ENCODE measurements at places on chromosomes 3 and 15. TPM values are rescaled to one million over a fixed set of nuclear protein-coding genes. Genes with fewer than 3 reads are reported as not detected.

NRROS gene
- 4.9 TPM for polyA plus RNA-seq

SLC9C1 gene
- 0.17 TPM for polyA plus RNA-seq

TEX264 gene
- polyA plus RNA-seq, result 21.5 TPM

SPTBN5 gene
- polyA plus RNA-seq, result 3.9 TPM

SEMA3F gene
- 9.5 TPM for polyA plus RNA-seq

CCDC191 gene
- polyA plus RNA-seq, result 4.4 TPM

ASTE1 gene
- polyA plus RNA-seq, result 8.5 TPM

TGM4 gene
- polyA plus RNA-seq, result not detected

LMOD3 gene
- 165 TPM for polyA plus RNA-seq

BDH1 gene
- 3.3 TPM for polyA plus RNA-seq
